ENCODE measurements at places on chromosomes 2 and 18.
A peak's percentile ranks its signal among the peaks of the same experiment; 100 is the strongest.

- DNase-seq = no peak
- no peak overlapping the region for H3K4me3 ChIP-seq
- H3K4me1 ChIP-seq = no peaks in the 10 kb centered on the region
- no peaks in the 10 kb centered on the region for H3K36me3 ChIP-seq
Measured at GRCh38 chr2:113812204-113812603, 55.8 kb upstream of the SLC35F5 start.

DNA sequence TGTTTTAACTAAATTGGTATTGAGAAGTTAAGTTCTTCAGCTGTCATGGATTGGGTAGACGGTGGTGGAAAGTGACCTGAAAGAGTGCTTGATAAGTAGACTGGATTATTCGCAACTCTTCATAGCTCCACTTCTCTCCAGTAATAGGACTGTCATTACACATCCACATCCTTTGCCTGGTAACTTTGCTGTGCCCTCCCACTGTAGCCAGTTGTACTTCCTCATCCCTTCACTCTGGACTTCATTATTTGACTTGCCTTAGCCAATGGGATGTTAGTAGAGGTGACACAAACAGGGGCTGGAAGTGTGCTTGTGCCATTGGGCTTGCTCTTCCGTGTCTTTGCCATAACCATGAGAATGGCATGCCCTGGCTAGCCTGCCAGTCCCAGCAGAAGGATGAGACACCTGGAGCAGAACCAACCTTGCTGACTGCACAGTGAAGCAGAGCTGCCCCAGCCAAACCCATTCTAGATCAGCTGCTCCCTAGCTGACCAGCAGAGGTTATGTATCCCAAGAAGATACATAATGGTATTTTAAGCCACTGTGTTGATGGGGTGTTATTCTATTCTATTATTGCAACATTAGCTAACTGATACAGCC is 16.9 kb downstream of the QPCT start:
- H3K36me3 ChIP-seq = no peaks in the 10 kb centered on the region
- no peak for DNase-seq
- peaks cover 4% of the 10 kb centered on the region for H3K4me1 ChIP-seq
- H3K27me3 ChIP-seq = peaks cover 12% of the 10 kb centered on the region
- no peak overlapping the region for H3K4me3 ChIP-seq

GRCh38 chr2:5377323-5377722 is 314.9 kb upstream of the SOX11 start:
- DNase-seq = no peak
- no peaks in the 10 kb centered on the region for H3K27me3 ChIP-seq
- H3K4me1 ChIP-seq = no peaks in the 10 kb centered on the region

GRCh38 chr2:120064664-120065063 is 51.8 kb downstream of the EPB41L5 start:
- H3K27ac ChIP-seq = no peak overlapping the region
- H3K4me1 ChIP-seq = no peaks in the 10 kb centered on the region
- H3K27me3 ChIP-seq = no peaks in the 10 kb centered on the region
- H3K4me3 ChIP-seq = no peak overlapping the region
- DNase-seq = no peak
- no peaks in the 10 kb centered on the region for H3K36me3 ChIP-seq

DNA sequence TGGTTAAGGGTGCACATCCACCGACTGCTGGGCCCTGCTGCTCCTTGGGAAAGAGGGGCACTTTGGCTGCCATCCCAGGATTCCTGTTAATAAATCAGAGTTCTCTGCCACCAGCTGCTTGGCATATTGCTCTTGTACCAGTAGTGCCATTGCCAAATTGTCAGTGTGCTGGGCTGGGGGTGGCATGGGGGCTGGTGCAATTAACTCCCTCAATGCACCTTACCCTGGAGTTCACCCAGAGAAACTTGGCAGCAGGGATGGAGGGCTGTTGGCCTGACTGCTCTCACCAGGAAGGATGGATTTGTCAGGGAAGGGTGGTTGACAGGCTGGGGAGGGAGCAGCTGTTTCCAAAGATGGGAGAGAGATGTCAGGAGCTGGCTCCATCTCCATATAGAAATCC is 94.6 kb upstream of the SKOR2 start:
- H3K27ac ChIP-seq = no peak overlapping the region
- no peaks in the 10 kb centered on the region for H3K4me1 ChIP-seq
- DNase-seq = no peak
- no peaks in the 10 kb centered on the region for H3K27me3 ChIP-seq

DNA sequence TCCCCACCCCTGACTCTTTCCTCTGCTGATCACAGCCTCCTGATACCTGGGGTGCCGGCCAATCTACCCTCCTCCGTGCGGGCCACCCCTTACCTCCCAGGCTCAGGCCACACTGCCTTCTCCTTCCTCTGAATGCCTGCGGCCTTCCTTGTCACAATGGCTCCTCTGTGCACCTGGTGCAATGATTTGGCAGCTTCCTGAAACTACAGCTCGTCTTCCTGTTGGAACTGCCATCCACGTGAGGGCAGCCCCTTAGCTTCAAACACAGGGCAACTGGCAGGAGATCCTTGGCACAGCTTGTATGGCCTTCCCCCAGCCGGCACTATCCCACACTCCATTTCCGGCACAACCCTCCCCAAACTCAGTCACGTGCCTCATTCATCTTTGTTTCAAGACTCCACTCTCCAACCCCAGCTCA is 69.0 kb downstream of the STPG4 start:
- no peaks in the 10 kb centered on the region for H3K4me1 ChIP-seq
- no peak overlapping the region for H3K4me3 ChIP-seq
- H3K27me3 ChIP-seq = no peaks in the 10 kb centered on the region
- H3K36me3 ChIP-seq = no peaks in the 10 kb centered on the region
- no peak overlapping the region for H3K27ac ChIP-seq

DNA sequence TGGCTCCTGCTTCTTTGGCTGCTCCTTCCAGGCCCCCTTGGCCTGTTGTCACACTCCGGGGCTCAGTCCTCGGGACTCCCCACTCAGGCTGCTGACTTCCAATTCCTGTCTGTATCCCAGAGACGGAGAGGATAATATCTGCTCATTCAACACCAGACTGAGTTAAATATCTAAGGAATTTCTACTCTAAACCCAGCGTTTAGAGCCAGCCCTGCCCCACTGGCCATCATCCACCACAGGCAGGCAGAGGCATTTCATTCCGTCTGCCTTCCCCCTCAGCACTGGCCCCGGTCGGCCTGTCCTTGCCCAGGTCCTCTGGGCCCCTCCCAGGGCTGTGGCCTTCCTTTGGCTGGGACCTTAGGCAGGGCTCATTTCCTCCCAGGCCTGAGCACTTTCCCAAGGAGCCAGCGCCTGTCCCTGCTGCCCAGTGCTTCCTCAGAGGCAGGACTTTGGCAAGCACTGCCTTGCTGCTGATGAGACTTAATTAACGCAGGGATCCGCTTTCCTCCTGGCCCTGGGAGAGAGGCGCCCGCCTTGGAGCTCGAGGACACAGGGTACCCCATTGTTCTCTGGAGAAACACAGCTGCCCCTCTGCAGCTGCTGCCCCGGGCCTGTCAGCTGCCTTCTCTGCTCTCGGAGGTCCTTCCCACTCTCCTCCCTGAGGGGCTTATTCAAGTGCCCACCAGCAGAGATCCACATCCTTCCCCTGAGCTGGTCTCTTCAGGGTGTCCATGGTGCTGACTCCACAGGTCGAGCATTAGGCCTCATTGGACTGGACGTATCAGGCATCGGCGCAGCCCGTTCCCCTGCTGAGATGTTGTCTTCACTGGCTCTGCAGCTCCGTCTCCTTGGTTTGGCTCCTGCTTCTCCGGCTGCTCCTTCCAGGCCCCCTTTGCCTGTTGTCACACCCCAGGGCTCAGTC is 42.8 kb downstream of the ATOH8 start:
- peaks cover 8% of the 10 kb centered on the region for H3K27me3 ChIP-seq
- no peaks in the 10 kb centered on the region for H3K4me1 ChIP-seq
- no peak for DNase-seq
- H3K36me3 ChIP-seq = no peaks in the 10 kb centered on the region
- H3K4me3 ChIP-seq = no peak overlapping the region

- H3K4me1 ChIP-seq = no peaks in the 10 kb centered on the region
- no peaks in the 10 kb centered on the region for H3K27me3 ChIP-seq
- no peak overlapping the region for H3K27ac ChIP-seq
- DNase-seq = no peak
- H3K4me3 ChIP-seq = no peak overlapping the region
Measured at GRCh38 chr2:149612122-149612521, 24.5 kb upstream of the MMADHC start.

DNA sequence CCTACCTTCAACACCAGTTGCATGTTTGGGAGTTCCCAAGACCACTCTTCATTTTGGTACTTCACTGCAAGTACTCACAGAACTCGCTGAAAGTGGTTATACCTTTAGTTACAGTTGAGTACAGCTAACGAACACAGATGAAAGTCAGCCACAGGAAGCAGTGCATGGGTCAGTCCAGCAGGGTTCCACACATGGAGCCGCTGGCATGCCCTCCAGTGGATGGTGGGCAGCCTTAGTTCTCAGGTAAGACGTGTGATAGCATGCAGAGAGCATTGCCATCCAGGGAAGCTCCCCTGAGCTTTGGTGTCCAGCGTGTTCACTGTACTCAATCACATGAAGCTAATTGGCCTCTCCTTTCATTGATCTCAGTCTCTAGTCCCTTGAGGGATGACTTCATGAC is 815.3 kb downstream of the RNF144A start:
- no peak overlapping the region for H3K27ac ChIP-seq
- no peaks in the 10 kb centered on the region for H3K4me1 ChIP-seq
- no peaks in the 10 kb centered on the region for H3K36me3 ChIP-seq

DNA sequence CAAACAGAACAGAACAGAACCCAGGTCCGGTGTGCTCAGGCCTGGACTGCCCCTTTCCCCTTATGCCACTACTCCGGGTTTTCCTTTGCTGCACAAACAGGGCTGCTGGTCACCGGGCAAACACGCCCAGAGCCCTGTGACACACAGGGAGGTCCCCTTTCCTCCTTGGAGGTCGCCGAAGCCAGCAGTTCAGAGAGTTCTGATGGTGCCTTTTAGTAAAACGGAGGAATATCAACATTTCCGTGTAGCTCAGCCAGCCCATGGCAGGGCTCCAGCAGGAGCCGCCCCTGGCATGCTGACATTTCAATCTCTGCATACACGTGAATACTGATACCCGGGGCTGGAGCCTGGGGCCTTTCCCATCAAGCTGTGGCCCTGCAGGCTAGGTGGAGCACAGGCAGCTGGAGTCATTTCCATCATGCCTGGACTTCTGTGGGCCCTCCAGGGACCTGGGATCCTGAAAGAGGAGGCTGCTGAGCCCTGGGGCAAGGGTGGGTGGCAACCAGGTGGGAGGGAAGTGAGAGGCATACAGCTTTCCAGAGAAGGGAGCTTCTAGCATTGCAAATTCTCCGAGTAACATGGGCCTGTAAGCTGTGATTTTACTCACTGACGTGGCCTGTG is 91.4 kb upstream of the PXDN start:
- H3K4me1 ChIP-seq = no peaks in the 10 kb centered on the region
- no peaks in the 10 kb centered on the region for H3K36me3 ChIP-seq
- no peak for DNase-seq
- no peaks in the 10 kb centered on the region for H3K27me3 ChIP-seq
- H3K27ac ChIP-seq = no peak overlapping the region

GRCh38 chr18:25420077-25420825 is 68.3 kb upstream of the ZNF521 start:
- no peak for DNase-seq
- H3K4me1 ChIP-seq = no peaks in the 10 kb centered on the region
- H3K36me3 ChIP-seq = no peaks in the 10 kb centered on the region
- peaks cover 3% of the 10 kb centered on the region for H3K27me3 ChIP-seq
- H3K4me3 ChIP-seq = no peak overlapping the region
- H3K27ac ChIP-seq = no peak overlapping the region

- peaks cover 6% of the 10 kb centered on the region for H3K36me3 ChIP-seq
- no peak for DNase-seq
- H3K27me3 ChIP-seq = no peaks in the 10 kb centered on the region
- peak overlapping the region; percentile 85 for H3K27ac ChIP-seq
Measured at GRCh38 chr2:119366161-119366648, 429 bp downstream of the C2orf76 start.

DNA sequence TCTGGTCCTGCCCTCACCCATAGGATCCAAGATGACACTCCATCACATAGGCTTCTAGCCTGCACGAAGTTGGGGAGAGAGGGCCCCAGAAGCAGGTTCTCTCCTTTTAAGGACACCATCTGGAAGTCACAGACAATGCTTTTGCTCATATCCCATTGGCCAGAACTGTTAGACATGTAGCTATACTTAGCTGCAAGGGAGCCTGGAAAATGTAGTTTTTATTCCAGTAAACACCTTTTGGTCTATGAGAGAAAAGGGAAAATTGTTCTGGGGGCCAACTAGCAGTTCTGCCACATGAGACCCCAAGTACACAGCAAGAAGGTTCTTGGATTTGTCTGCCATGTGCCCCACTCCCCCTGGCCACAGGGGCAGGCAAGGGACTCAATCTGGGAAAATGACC is 206.1 kb downstream of the ZFP36L2 start:
- no peaks in the 10 kb centered on the region for H3K27me3 ChIP-seq
- no peak overlapping the region for H3K27ac ChIP-seq
- H3K4me1 ChIP-seq = no peaks in the 10 kb centered on the region
- no peaks in the 10 kb centered on the region for H3K36me3 ChIP-seq
- DNase-seq = no peak

DNA sequence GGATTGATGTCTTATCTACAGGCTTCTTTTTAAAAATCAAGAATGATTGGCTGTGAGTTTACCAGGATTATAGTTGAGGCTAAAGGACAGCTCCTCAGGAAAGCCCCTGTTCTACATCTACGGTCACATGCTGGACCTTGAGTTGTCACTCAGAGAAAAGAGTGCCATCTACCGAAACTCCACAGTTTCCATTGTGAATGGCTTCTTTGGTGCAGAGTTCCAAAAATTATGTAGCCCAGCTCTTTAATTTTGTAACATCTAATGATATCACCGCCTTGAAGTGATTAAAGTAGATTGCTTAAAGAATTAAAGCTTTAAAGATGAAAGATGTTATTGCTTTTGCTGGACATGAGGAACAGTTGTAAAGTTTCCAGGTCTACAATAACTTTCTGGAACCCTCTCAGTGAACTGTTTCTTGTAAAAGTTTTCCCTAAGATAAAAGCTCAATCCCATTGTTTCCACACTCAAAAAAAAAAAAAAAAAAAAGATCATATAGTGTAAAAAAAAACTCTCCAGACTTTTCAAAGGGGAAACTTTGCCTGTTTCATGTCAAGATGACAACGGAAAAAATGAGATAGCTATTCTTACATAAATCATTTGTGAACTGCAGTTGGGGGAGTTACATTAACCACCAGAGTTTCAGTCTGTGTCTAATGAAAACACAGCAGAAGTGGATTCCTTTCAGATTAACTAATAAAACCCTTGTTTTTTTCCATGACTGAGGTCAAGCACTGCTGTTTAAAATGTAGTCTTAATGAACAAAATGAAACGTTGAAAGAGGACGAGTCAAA is 4.3 kb downstream of the COL3A1 start:
- H3K27me3 ChIP-seq = no peaks in the 10 kb centered on the region
- no peaks in the 10 kb centered on the region for H3K36me3 ChIP-seq
- DNase-seq = peak; percentile 23
- no peak overlapping the region for H3K27ac ChIP-seq
- no peak overlapping the region for H3K4me3 ChIP-seq

GRCh38 chr2:127591221-127591923 is 54.6 kb upstream of the GPR17 start:
- DNase-seq = no peak
- H3K36me3 ChIP-seq = no peaks in the 10 kb centered on the region
- no peaks in the 10 kb centered on the region for H3K27me3 ChIP-seq
